ENCODE measurements at places on chromosomes 3 and 15.

DNA sequence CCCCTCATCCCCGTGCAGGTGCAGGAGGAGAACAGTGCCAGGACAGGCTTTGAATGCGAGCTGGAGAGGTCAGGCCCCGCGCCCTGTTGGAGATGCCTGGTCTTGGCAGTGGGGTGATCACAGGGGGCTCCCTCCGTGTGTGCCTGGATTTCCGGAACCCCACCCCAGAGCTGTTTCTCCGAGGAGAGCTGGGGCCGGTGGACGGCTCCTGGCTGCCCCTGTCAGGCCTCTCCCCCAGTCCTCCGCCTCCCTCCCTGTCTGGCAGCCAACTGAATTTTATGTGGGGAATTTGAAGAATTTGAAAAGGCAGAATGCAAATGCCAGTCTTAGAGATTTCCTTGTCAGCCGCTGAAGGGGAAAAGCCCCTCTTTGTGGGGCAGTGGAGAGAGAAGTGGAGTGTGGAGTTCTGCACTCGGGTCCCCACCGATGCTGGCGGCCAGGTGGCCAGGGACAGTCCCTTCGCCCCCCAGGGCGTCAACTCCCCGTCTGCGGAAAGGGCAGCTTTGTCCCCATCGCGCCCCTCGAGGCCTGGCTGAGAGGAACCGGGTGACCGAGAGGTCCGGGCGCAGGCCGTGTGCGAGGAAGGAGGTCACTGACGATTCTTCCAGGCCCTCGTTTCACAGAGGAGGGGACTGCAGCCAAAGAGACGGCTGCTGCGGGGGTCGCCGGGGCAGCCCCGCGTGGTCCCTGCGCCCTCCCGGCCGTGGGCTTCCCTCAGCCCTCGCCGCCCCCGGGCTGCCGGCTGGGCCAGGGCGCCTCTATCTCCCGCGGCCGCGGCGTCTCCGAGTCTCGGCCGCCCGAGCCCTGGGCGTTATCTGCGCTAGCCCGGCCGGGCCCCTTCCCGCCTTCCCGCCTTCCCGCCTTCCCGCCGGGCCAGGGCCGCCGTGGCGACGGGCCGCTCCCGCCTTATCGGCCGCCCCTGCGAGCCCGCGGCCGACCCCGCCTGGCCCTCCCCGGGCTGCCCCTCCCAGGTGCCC, 56.0 kb upstream of the LCTL start:
- DNase-seq = no peak

DNA sequence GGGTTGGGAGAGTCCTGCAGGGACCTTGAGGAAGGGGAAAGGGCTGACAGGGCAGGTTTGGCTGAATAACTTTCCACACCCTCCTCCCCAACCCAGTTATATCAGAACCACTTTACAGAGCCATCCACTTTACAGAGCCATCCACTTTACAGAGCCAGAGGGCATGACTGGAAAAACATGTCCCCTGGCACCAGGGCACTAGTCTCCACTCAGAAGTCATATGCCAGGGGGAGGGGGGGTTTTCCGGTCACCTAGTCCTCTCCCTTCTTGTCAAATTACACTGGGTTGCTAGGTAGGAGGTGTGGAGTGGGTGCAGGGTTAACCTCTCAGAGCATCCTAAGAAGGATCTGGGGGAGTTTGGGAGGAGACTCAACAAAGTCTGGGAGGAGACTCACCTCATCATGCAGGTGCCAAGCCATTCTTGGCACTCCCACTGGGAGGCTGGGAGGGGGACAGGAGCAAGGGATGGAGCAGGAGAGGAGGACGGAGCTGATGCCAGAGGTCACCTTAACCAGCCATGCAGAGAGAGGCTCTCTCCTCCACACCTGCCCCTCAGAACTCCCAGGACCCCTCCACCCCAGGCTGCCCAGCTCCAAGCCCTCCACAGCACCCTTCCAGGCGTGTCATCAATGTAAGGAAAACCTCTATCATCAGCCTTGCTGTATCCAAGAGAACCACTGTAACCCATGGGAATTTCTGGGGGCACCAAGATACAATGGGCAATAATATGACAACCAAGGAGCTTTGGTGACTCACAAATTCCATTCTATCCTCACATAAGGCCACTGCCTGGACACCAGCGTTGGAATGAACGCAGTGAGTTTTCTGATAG, 1.7 kb downstream of the LRRC2 start:
- DNase-seq = no peak

DNA sequence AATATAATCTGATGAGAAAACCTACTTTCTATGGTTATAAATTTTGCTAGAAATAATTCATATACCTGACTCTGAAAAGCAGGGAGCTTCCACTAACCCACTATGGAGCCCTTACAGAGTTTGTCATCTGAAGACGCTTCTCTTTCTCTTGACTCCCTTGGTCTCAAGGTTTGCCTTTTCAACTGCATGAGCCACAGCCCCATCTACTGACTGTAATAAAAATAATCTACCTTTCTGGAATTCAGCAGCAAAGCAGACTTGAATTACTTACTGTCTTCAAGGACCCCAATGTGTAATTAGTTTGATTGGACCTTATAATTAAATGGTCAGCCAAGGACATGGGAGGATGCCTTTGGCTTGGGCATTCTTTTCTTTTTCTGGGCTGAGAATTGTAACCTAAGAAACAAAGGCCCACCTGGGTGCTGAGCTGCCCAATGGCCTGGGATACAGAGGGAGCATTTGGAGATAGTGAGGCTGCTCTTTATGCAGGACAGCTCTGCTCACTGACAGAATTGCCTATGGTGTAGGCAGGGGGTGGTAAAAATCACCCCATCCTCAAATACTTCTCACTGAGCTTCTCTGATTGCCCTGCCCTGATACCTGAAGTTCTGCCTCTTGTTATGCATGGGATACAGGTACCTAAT, 178.6 kb upstream of the TRIM42 start:
- DNase-seq = no peak

DNA sequence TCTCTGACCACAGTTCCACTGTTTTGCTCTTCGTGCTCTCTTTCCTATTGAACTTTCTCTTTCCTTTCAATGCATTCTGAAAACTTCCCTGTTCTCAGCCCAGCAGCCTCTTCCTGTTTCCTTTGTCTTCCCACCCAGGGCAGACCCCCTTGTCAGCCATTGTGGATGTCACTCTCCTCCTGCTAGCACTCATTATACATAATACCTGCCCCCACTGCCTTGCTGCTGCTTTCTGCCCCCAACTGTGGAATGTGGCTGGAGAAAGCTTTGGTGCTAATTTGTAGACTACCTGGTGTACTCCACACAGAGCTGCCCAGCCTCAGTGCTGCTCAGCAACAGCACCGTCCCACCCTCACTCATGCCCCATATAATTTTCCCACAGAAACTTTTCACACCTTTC, 80.2 kb downstream of the CHCHD6 start:
- no peak for DNase-seq

GRCh38 chr3:106345353-106346027, 476.7 kb upstream of the CBLB start:
- DNase-seq = no peak

GRCh38 chr15:33236841-33237509, 42.5 kb upstream of the FMN1 start:
- no peak for DNase-seq

DNA sequence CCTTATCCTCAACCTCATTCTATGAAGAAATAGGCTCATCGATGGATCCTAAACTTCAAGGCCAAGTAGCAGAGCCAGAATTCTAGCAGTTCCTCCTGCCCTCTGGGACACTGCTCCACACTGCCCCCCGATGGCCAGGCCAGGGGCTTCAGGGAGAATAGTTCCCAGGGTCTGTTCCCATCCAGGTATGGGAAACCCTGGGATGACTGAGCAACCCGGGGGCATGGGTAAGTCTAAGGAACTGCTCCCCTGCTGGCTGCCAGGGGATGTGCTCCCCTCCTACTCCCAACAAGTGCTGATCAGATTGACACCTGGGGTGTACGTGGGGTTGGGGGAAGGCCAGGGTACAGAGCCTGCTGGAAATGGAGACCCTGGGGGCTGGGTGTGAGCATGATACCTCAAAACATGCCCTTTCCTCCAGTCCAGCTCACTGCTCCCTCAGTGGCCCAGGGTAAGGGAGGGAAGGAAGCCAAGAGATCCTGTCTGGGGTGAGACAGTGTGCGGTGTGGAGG, 7.6 kb downstream of the ULK3 start:
- DNase-seq = peak; percentile 32

GRCh38 chr3:144488927-144489326, 517.3 kb downstream of the DIPK2A start:
- DNase-seq = no peak

- no peak for DNase-seq
These were observed 443.5 kb downstream of the OTOL1 start for GRCh38 chr3:161939918-161940620.

DNA sequence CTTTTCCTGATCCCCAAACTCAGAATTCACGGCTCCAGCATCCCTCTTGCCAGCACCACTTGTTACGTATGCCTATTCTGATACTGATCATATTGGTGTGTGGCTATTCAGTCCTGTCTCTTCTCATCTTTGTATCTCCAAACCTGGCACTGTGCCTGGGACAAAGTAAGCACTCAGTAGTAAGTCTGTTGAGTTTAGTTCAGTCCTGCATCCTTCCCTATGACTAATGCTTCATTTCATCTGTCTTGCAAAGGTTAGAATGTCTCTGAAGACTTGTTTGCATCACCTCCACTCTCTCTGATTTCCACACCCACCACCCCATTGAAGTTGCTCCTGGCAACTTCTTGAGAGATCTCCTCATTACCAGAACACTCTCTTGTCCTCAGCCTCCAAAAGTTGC, 80.3 kb downstream of the HMG20A start:
- DNase-seq = no peak

DNA sequence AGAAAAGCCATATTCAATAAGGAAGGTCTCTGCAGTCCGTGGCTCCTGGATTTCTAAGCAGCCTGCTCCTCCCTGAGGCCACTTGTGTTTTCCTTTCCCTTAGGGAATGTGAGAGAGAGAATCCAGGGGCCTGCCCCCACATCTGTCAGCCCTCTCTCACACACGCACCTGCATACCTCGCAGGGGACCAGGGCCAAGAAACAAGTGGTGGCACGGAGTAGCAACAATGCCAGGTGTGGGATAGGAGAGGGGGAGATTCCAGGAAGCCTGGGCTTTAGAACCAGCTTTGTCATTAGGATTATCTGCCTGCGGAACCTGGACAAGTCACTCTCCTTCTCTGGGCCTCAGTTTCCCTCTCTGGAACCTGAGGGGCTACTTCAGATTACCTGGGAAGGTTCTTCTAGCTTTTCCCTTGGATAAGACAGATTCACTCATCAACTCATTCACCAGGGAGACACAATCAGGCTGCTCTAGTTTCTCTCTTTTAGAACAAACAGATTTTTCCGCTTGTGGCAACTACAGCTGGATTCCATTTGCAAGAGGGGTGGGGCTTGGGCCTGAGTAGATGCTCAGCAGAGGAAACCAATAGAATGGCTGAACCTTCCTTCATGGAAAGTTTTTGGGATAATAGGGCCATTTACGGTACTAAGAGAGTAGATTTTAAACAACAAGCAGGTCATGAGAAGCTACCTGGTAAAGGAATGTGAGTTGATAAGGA, 19.5 kb downstream of the BCL6 start:
- DNase-seq = no peak

GRCh38 chr3:5634411-5634810, 446.9 kb downstream of the EDEM1 start:
- DNase-seq = no peak

- DNase-seq = no peak
These were observed 344 bp downstream of the LINS1 start for GRCh38 chr15:100601617-100602063.

- no peak for DNase-seq
These were observed 44.2 kb downstream of the SMAD6 start for GRCh38 chr15:66746231-66746605.

- DNase-seq = no peak
These were observed 143.8 kb downstream of the KCNMB2 start for GRCh38 chr3:178680037-178680436.

GRCh38 chr15:33543957-33544356, 233.2 kb downstream of the RYR3 start:
- no peak for DNase-seq

DNA sequence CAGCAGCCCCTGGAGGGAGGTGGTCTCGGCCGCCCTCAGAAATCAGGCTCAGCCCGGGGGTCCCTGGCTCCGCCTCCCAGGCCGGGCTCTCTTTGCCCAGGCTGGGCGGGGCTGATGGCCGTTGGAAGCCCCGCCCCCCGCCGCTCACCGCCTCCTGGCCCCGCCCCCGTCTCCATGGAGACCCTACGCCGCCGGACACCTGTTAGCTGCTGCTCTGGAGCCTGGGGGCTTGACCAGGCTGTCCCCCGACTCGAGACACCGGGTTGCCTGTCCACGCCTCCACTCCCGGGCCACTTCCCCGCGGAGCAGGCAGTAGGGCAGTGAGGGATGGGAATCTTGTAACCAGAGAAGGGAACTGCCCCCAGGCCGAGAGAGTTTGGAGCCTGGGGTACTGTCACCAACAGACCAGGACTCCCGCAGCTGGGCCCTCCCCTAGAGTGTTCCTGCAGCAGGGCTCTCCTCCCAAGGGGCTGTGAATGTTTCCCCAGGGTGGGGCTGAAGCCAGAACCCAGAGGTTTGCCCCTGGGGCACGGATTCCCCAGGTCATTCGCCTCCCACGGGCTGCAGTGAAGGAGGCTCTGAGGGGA, 27.8 kb upstream of the RPL32 start:
- DNase-seq = no peak

- DNase-seq = no peak
These were observed 30.5 kb downstream of the ANP32A start for GRCh38 chr15:68790242-68790575.

DNA sequence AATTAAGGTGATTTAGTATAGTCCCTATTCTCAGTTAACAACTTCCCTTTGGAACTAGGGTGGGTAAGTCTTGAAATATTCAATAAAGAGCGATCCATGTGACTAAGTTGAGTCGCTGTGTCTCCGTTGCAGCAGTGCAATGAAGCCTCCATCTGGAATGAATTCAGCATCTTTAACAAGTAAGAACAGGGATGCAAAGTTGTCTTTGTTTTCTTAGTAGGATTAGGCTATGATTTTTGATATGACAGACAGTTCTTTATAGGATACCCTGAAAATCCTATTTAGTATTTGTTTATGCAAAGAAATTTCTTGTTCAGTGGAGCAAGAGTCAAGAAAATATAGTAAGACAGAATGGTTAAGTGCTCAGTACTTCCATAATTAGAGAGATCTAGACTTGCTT, 52.7 kb downstream of the RBMS3 start:
- no peak for DNase-seq

DNA sequence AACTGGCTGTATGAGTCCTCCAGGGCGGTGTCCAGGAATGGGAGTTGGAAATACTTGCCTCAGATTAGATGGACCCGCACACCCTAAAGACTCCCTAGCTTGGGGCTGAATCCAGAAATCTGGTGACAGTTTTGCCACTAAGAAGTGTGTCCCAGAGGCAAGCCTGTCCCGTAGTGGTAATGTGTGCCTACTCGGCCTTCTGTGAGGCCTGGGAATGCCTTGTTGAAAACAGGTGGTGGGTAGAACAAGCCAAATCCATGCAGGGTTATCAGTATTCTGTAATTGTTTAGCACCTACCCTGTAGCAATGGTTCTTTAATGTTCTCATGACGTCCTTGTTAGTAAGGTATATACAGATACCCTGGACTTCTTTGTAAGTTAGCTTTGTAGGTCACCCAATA, 1.6 kb downstream of the C3orf52 start:
- DNase-seq = no peak

All from stimulated activated CD8-positive, alpha-beta memory T cell treated with anti-CD3 and anti-CD28 coated beads, Interleukin-4, amount 100 ng/mL, for 24 hours (primary cell).